ENCODE measurements at places on chromosomes 4 and X. TPM values are rescaled to one million over a fixed set of nuclear protein-coding genes. Genes with fewer than 3 reads are reported as not detected.

DNA sequence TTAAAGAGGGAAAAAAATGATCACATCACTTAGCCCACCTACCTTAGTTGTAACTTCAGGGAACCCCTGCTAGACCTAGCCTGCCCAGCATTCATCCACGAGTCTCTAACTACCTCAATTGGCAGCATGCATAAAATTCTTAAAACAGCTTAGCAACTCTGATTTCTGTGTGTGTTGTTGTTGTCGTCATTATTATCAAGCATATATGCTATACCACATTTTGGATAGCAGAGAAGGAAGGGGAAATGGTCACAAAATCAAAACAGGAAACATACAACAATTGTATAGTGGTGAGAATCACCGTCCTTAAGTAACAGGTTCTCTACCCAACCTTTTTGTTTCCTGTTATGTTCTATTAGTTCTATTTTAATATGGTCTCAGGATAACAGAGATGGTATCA lies 2.7 kb upstream of the ACOT9 start:
- no peak for DNase-seq

- DNase-seq: no peak
These were observed 31.0 kb upstream of the PDE5A start for GRCh38 chr4:119659576-119659975.

DNA sequence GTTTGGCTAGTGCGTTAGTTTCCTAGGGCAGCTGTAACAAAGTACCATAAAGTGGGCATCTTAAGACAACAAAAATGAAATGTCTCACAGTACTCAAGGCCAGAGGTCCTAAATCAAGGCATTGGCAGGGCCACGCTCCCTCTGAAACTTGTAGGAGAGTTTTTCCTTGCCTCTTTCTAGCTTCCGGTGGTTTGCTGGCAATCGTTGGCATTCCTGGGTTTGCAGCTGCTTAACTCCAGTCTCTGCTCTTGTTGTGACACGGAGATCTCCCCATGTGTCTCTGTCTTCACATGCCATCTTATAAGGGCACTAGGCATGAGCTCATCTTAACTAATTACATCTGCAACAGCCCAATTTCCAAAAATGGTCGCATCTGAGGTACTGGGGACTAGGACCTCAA lies 362.0 kb upstream of the BOD1L1 start:
- no peak for DNase-seq

- DNase-seq: no peak
These were observed 2.9 kb downstream of the PCDH18 start for GRCh38 chr4:137529432-137529831.

DNA sequence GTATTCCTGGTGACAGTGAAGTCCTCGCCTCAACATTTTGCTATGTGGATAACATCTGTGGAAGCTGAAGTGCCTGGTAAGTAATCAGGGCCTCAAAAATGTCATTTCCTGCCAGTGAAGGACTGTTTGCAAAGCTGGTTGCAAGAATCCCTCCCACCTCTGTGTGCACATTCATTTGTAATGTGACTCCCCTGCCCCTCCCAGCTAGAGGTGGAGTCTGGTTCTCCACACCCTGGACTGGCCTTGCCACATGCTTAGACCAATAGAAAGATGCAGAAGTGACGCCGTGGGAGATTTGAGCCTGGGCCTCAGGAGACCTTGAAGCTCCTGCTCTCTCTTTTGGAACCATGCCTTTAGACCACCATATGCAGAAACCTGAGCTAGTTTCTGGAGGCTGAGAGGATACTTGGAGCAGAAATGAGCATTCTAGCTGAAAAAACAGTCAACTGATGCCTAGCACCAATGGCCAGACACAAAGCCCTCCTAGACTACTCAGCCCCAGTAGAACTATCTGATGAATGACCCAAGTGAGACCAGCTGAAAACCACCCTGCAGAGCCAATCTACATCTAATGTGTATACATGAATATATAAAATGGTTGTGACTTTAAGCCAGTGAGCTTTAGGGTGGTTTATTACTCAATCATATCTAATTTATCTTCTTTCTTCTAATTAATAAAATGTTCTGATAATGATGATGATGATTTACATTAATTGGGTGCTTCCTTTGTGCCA lies 47.8 kb upstream of the CRMP1 start:
- no peak for DNase-seq

DNA sequence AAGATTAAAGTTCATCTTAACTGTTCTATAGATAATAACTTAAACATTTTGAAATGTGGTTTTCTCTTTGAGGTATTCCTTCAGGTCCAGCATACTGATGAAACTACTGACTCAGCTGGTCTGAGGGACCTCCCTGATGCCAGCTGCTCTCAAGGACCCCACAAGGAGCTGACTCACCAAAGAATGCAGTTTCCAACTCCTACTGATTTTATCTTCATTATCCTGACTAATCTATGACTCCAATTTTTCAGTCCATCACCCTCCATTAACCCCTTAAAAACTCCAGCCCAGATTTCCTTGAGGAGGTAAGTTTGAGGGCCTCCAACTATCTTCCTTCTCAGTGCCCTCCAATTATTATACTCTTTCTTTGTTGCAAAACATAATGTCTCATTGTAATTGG lies 1.4 kb upstream of the UGT2B4 start:
- no peak for DNase-seq

GRCh38 chrX:8783097-8783713 lies 18.0 kb downstream of the FAM9A start:
- DNase-seq: no peak

- no peak for DNase-seq
These were observed 631.7 kb upstream of the GRIA3 start for GRCh38 chrX:122552286-122552800.

DNA sequence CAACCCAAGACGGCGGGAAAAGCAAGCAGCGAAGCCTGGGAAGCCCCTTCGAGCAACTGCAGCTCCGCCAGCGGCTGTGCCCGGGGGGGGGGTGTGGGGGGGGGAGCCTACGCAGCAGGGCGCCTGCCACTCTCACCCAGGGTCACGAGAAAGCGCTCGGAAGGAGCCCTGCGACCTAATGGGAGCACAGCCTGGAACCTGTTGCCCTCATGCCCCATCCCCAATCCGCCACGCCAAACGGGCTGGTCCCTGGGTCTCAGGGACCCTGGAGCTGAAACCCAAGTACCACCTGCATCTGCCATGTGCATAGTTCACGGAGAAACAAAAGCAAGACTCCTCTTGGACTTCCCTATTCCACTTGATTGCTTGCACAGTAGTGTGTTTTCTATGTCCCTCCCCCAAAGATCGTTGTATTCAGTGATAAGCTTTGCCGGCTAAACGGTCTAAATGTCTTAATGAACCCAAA lies 359 bp upstream of the GAB3 start:
- no peak for DNase-seq

GRCh38 chr4:99008051-99008450 lies 12.5 kb downstream of the METAP1 start:
- DNase-seq: no peak

GRCh38 chr4:103008875-103009729 lies 10.4 kb downstream of the SLC9B1 start:
- DNase-seq: no peak

- no peak for DNase-seq
These were observed 12.5 kb downstream of the GPC3 start for GRCh38 chrX:133972916-133973315.

DNA sequence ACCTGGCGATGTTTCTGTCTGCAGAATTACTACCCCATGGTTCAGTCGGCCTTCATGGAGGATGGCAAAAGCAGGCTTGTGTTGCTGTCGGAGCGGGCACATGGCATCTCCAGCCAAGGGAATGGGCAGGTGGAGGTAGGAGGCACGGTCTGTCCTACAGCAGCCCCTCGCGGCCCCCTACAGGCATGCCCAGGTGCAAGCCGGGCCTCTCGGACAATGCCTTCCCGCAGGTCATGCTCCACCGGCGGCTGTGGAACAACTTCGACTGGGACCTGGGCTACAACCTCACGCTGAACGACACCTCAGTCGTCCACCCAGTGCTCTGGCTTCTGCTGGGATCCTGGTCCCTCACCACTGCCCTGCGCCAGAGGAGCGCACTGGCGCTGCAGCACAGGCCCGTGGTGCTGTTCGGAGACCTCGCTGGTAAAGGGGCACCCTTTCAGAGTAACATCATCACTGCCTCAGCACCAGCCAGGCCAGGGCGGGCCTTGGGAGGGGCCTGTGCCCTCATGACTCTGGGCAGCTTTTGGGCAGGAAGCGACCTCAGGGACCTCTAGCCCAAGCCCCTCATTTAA lies 29.5 kb upstream of the MRFAP1 start:
- DNase-seq: no peak

DNA sequence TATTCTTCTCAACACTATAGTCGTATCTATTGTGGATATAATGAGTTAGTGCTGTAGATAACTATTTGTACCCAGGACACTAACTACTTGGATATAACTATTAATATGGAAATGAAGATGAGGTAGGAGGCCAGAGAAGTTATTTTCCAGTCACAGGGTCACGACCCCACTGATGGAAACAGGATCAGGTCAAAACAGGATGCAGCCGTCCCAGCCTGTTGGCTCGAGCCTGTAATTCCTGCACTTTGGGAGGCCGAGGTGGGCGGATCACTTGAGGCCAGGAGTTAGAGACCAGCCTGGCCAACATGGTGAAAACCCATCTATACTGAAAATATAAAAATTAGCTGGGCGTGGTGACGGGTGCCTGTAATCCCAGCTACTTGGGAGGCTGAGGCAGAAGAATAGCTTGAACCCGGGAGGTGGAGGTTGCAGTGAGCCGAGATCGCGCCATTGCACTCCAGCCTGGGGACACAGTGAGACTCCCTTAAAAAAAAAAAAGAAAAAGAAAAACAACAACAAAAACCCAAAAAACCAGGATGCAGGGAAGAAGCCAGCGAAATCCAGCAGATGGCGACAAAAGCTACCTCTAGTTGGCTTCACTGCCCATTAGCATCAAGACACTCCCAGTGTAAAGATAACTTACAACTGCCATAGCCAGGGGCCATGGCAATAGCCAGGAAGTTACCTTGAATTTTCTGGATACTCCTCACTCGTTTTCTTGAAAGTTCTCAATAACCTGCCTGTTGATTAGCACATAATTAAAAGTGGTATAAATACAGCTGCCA lies 37.9 kb upstream of the NKAP start:
- no peak for DNase-seq

DNA sequence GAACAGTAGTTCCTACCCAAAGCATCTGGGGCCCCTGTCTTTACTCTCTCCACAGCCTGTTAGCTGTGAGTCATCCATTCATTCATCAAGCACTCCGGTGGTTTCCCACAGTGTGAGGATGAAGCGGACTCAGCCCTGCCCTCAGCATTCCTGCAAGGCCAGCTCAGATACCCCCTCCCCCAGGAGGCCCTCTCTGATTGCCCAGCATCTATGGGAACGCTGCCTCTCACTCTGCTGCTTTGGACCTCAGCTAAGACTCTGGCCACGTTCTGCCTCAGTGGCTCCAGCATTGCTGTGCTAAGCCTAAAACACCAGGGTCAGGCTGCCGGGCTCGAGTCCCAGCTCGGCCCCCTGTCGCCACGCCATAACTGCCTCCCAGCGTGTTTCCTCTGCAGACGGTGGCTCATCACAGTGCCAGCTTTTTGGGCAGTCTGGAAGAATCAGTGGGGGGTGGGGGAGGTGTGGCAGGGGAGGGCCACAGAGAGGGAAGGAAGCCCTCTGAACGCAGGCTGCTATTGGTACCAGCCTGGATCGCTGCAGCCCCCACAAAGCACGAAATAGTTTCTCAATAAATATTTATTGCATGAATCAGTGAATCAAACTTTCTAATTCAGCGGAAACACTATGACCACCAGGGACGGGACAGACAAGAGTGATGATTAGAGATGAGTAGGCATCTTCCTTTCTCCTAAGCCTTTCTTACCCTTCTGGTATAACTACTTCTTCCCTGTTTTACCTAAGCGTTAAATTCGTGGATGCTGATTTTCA lies 74.4 kb downstream of the SORCS2 start:
- DNase-seq: no peak

The FOXR2 gene
- total RNA-seq: not detected

The NLGN4X gene
- 0.18 TPM for total RNA-seq

The ADD1 gene
- total RNA-seq: 214 TPM

The SPATA18 gene
- 0.74 TPM for total RNA-seq

The PIM2 gene
- 1.5 TPM for total RNA-seq

The TLR1 gene
- 2.1 TPM for total RNA-seq

The GALNT7 gene
- 3.2 TPM for total RNA-seq
